ENCODE measurements at places on chromosomes 5 and 9.

GRCh38 chr9:124334568-124335319, 77.0 kb downstream of the NEK6 start:
- no peak for DNase-seq

DNA sequence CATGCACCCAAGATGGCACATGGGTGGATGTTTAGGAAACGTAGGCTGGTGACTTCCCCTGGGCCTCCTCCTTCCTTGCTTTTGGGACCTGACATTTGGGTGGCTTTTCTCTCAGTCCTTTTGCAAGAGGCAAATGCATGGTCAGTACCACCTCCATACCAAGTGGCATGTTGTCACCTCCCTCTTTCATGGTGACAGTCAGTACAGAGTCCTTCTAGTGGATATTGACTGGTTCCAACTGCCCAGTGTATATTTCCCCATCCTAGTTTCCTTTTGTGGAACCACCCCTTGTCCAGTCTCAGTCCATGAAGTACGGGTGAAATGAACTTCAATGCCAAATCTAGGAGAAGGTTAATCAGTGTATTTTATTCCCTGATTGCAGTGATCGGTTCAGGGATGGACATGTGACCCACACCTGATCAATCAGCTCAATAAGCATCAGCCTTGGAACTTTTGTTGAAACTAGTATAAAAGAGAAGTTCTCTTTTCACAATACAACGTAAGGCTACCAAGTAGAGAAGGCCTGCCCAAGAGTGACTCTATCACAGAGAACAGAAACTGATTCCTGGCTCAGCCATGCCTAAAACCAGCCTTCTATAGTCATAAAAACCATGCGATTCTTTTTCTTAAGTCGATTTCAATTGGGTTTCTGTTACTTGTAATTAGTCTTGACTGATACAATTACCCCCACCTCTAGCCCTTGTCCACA, 143.4 kb upstream of the KLF9 start:
- DNase-seq: no peak

- DNase-seq: no peak
These were observed 201.7 kb upstream of the PTGER4 start for GRCh38 chr5:40477856-40478546.

DNA sequence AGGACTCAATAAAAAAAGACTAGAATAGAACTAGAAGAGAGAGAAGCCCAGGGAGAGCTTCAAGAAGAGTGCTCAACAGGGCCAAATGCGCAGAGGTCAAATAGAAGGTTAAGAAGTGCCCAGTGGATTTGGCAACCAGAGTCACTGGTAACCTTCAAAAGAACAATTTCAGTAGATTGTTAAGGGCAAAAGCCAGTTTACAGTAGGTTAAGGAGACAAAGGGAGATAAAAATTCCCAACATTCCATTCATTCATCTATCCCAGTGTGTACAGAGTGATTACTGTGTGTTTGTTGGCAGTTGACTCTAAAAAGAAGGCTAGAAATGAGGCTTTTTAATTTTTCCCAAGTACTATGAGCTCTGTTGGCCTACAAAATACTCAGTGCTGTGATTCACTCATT, 69.4 kb downstream of the RIGI start:
- no peak for DNase-seq

DNA sequence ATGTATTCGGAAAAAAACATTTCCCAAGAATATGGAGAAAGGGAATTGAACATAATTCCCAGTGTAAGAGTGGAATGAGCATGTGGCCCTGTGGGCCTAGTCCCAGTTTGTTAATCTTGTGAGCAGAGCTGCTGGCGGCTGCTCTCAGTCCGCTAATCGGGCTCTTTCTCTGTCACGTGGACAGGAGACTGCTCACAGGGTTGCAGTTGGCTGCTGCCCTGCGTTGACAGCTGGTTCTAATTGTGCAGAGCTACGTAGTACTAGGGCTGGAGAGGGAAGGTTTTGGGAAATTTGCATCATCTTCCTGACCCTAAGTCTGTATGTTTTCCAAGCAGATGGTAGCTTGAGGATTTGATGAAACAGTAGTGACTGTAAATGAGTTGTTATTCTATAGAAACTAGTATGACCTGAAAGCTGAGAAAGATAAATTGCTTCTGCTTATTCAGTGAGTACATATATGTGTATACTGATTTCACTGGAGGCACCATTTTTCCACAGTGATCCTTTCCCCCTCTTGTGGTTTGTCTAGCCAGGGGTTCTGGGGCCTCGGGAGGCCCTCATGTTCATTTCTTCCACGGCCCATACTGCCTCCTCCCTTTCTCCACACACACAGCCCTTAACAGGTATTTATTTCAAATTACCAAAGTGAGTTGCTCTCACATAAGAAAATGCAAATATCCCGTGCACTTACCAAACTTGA, 100.6 kb downstream of the ANGPTL2 start:
- peak; percentile 97 for DNase-seq

DNA sequence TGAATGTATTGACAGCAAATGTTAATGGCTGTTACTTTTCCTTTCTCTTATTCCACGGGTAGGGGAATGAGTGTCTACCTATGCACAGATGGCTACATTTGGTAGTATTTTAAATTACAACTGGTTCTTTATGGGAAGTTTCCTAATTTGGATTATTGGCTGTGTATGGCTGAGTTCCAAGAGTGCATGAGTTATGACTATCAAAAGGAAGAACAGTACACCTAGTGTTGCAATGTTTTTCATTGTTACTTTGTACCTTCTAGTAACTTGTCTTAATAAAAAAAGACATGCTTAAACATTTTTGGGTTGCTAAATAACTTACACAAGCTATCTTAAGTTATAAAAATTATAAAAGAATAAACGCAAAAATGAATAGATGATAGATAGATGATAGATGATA, 35.8 kb upstream of the MAMDC2 start:
- no peak for DNase-seq

DNA sequence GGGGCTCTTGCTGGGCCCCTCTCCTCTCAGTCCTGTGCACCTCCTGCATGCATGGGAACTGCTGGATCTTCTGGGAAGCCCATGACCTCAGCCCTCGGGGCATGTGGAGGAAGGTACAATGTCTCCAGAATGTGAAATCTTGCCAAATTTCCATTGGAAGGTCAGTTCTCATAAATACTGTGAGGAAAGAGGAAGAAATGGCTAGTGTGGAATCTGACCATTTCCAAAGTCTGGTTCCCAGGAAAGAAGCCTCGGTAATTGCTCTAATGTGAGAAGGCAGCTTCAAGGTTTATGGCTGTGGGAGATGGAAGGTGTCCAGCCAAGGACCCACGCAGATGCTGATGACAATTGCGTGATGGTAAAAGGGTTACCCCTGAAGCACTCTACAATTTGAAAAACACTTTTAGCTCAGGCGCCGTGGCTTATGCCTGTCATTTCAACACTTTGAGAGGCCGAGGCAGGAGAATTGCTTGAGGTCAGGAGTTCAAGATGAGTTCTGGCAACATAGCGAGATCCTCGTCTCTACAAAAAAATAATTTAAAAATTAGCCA, 8.1 kb upstream of the IL17B start:
- DNase-seq: no peak

DNA sequence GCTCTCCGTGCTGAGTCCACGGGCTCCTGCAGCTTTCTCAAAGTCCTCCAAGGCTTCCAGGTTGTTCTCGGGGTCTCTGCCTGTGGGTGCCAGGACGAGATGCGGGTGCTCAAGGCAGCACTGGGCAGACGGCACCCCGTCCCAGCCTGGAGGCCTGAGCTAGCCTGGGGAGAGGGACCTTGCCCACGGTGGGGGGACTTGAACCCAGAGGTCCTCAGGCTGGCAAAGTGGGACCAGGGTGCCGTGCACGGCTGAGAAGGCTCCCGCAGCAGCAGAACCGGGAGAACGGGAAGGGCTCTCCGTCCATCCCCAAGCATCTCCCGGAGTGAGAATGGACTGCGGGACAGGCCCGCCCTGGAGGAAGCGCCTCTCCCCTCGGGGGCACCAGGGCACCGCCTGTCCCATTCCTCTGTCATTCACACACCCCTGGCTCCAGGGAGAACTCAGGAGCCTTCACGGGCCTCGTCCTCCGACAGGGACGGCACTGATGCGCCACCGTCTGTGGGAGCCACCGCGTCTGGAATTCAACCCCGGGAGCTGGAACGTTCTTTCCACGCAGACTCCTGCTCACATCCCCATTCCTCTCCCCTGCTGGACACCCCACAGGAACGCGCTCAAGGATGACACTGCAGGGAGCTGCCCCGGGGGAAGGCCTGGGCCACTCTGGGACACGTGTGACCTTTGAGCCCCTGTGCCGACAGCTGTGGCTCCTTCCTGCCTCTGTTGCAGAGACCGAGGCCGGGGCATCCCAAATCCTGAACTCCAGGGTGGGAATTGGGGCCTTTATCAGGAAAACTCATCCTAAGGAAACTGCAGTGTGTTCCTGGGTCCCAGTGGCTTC, 16.3 kb upstream of the OBP2B start:
- no peak for DNase-seq

GRCh38 chr9:109098960-109099308, 20.8 kb downstream of the TMEM245 start:
- DNase-seq: peak; percentile 60

GRCh38 chr5:95113489-95113888, 171.4 kb downstream of the MCTP1 start:
- DNase-seq: no peak

DNA sequence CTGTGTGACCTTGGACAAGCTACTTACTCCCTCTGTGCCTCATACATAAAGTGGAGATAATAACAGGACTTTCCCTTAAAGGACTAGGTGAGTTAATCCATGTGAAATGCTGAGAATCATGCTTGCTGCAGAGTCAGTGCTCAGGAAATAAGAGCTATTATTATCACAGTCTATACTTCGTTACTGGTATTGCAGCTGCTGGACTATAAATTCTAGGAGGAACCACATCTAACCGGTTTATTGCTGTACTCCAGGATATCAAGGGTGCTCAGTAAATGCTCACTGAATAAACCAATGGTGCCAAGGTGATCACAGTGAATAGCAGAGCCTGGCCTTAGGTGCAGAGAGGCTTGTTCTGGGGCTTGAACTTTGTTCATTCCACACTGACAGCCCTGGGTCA, 69.3 kb downstream of the HSPA4 start:
- no peak for DNase-seq

- no peak for DNase-seq
These were observed 9.4 kb upstream of the PRSS3 start for GRCh38 chr9:33785914-33786313.

GRCh38 chr5:75668445-75668844, 48.8 kb downstream of the POC5 start:
- DNase-seq: no peak

DNA sequence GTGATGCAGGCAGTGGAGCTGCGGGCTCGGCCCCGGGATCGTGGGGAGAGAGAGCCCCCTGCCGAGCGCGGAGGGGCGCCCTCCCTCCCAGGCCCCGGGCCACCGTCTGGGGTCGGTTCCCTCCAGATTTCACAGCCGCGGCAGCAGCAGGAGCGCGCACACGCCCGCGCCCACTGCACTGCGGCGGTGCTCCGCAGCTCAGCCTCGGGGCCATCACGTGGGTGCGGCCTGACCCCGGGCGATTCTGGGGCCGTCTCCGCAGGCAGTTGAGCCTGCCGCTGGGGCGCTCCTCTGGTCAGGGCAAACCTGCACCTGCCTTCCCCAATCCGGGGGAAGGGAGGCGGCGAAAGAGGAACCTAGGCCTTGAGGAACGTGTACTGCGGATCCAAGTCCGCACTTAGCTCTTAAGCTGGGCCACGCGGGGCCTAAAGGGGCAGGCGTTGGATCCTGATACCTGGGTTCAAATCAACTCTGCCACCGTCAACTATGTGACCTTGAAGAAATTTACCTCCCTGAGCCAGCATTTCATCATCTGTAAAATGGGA, 9.4 kb upstream of the DELE1 start:
- DNase-seq: peak; percentile 41

GRCh38 chr9:5511935-5512580, 1.7 kb downstream of the PDCD1LG2 start:
- DNase-seq: no peak

- DNase-seq: peak; percentile 22
These were observed 88.9 kb downstream of the SLF1 start for GRCh38 chr5:94707359-94707758.

All from tongue (tissue), 3 donors.